Thoracic aorta (tissue), 2 donors: ENCODE measurements at places on chromosomes 5 and 9. TPM values are rescaled to one million over a fixed set of nuclear protein-coding genes. Genes with fewer than 3 reads are reported as not detected.
A peak's percentile ranks its signal among the peaks of the same experiment; 100 is the strongest.

GRCh38 chr5:116144103-116144502, 59.3 kb downstream of the COMMD10 start:
- no peak for DNase-seq
- no peak overlapping the region for H3K4me3 ChIP-seq
- H3K4me1 ChIP-seq = no peaks in the 10 kb centered on the region
- no peaks in the 10 kb centered on the region for H3K27me3 ChIP-seq
- no peaks in the 10 kb centered on the region for H3K36me3 ChIP-seq

GRCh38 chr5:51091816-51092215, 291.4 kb upstream of the ISL1 start:
- no peak overlapping the region for H3K4me3 ChIP-seq
- no peaks in the 10 kb centered on the region for H3K27me3 ChIP-seq

- no peaks in the 10 kb centered on the region for H3K36me3 ChIP-seq
- no peaks in the 10 kb centered on the region for H3K4me1 ChIP-seq
These were observed 1.1 kb downstream of the LRRC70 start for GRCh38 chr5:62579761-62580160.

DNA sequence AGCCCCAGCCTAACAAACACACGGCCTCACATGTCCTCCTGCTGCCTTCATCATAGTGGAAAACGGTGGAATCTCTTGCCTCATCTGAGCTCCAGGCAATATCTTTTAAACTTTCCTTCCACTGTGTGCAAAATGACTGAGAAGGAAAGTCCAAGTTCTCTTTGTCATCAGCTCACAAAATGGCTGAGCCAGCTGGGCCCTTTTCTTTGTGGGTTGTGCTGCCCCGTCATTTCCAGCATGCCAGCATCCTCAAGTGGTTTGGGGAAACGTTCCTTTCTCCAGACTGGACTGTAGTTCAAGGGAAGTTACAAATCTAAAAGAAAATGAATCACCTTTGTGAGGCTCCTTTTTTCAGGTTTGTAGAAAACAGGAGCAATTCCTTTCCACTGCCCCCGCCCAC, 171.1 kb upstream of the FSTL4 start:
- peaks cover 7% of the 10 kb centered on the region for H3K4me1 ChIP-seq
- H3K4me3 ChIP-seq = no peak overlapping the region

DNA sequence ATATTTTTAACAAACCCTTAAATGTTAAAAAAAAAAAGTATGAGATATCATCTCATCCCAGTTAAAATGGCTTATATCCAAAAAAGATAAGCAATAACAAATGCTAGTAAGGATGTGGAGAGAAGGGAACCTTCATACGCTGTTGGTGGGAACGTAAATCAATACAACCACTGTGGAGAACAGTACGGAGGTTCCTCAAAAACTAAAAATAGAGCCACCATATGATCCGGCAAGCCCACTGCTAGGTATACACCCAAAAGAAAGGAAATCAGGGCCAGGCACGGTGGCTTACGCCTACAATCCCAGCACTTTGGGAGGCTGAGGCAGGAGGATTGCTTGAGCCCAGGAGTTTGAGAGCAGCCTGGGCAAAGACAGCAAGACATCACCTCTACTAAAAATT, 3.0 kb downstream of the MTMR12 start:
- no peak for DNase-seq
- no peaks in the 10 kb centered on the region for H3K27me3 ChIP-seq
- no peak overlapping the region for H3K27ac ChIP-seq
- no peaks in the 10 kb centered on the region for H3K36me3 ChIP-seq
- peaks cover 33% of the 10 kb centered on the region for H3K4me1 ChIP-seq

GRCh38 chr9:86637515-86637914, 283.3 kb upstream of the TUT7 start:
- DNase-seq = no peak
- H3K36me3 ChIP-seq = no peaks in the 10 kb centered on the region
- no peaks in the 10 kb centered on the region for H3K4me1 ChIP-seq
- H3K27ac ChIP-seq = no peak overlapping the region
- H3K27me3 ChIP-seq = no peaks in the 10 kb centered on the region

DNA sequence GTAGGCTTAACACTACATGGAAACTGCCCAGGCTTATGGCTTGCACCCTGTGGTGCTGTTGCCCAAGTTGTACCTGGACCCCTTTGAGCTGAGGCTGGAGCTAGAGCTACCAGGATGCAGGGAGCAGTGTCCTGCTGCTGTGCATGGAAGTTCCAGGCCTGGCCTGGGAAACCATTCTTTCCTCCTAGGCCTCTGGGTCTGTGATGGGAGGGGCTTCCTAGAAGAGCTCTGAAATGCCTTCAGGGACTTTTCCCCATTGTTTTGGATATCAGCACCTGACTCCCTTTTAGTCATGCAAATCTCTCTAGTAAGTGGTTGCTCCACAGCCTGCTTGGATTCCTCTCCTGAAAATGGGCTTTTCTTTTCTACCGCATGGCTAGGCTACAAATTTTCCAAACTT, 7.9 kb upstream of the HRH2 start:
- no peak for DNase-seq
- H3K27me3 ChIP-seq = no peaks in the 10 kb centered on the region
- H3K27ac ChIP-seq = no peak overlapping the region

DNA sequence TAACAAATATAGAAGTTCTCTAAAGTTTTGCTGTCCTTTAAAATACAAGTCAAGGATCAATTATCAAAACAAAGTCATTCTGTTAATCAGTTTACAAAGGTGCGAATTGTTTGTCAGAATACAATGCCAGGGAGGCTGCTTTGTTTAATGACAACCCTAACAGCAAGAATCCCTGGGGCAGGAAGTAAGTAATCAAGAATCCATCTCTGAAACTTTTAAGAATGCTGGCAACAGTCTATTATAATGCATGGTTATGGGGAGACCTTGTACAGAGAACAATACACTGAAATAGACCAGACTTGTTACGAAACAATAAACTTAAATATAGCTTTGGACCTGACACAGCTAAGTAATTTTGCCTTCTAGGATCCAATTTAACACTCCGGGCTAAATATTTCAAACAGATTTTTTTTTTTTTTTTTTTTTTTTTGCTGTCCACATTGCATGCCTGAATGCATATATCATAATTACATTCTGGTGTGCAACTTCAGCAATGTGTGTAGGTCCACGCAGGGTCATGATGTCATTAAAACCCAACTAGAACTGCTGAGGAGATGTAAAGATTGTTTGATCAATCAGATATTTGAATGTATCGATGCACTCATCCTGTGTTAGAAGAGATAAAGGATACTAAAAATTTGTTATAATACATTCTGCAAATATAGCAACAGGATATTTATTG, 421.3 kb downstream of the CETN3 start:
- H3K27ac ChIP-seq = peak overlapping the region; percentile 80
- DNase-seq = no peak
- H3K27me3 ChIP-seq = no peaks in the 10 kb centered on the region
- no peak overlapping the region for H3K4me3 ChIP-seq
- no peaks in the 10 kb centered on the region for H3K36me3 ChIP-seq

DNA sequence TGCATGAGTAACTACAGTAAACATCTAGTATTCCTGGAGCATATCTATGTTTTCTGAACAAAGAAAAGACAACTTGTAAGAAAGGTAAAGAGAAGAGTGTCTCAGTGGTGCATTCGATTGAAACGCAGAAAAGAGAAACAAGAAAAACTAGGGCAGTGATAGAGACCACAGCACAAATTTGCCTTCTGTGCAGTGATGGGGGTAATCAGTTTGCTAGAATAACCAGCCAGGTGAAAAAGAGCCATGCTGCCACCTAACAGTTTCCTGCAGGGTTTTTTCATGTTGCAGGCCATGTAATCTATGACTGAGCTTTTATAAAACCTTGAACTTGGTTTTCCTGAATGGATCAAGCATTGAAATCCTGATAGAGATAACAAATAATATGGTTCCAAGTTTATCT, 198.4 kb upstream of the MEF2C start:
- no peak for DNase-seq
- no peak overlapping the region for H3K4me3 ChIP-seq
- H3K4me1 ChIP-seq = peaks cover 9% of the 10 kb centered on the region
- no peaks in the 10 kb centered on the region for H3K27me3 ChIP-seq
- H3K27ac ChIP-seq = no peak overlapping the region
- no peaks in the 10 kb centered on the region for H3K36me3 ChIP-seq

- no peak overlapping the region for H3K27ac ChIP-seq
- DNase-seq = no peak
- H3K4me3 ChIP-seq = no peak overlapping the region
These were observed 157.0 kb upstream of the SMIM23 start for GRCh38 chr5:171628633-171628974.

GRCh38 chr5:11372191-11372590, 532.1 kb downstream of the CTNND2 start:
- H3K36me3 ChIP-seq = no peaks in the 10 kb centered on the region
- no peaks in the 10 kb centered on the region for H3K4me1 ChIP-seq
- no peak for DNase-seq
- H3K27ac ChIP-seq = no peak overlapping the region
- H3K4me3 ChIP-seq = no peak overlapping the region

DNA sequence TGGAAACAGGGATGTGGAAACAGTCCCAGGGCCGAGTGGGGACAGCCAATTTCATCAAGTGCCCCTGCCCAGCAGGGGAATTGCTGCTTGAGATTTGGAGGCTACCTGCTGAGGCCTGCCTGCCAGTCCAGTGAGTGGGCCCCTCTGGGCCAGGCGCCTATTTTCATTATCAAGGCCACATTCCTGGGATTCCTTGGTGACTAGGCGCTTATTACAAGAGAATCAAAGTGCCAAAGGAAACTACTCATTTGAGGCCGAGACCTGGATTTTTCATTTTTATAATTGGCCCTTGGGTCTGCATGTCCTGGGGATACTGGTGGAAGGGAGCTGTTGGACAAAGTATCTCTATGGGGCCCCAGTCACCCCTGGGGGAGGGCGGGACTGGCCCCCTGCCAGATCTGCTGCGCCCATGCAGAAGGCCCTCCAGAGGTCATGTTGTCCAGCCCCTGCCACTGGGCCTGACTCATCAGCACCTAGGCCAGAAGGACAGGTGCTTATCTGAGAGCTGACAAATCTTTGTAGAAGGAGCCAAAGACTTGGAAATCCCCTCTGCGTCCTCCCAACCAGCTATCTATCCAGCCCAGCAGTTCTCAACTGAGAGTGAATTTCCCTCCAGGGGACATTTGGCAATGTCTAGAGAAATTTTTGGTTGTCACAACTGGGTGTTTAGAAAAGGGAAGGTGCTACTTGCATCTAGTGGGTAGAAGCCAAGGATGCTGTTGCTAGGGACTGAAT, 45.6 kb downstream of the FOXI1 start:
- H3K4me3 ChIP-seq = no peak overlapping the region
- peaks cover 15% of the 10 kb centered on the region for H3K4me1 ChIP-seq
- H3K27ac ChIP-seq = peak overlapping the region; percentile 69
- H3K27me3 ChIP-seq = no peaks in the 10 kb centered on the region
- no peaks in the 10 kb centered on the region for H3K36me3 ChIP-seq

DNA sequence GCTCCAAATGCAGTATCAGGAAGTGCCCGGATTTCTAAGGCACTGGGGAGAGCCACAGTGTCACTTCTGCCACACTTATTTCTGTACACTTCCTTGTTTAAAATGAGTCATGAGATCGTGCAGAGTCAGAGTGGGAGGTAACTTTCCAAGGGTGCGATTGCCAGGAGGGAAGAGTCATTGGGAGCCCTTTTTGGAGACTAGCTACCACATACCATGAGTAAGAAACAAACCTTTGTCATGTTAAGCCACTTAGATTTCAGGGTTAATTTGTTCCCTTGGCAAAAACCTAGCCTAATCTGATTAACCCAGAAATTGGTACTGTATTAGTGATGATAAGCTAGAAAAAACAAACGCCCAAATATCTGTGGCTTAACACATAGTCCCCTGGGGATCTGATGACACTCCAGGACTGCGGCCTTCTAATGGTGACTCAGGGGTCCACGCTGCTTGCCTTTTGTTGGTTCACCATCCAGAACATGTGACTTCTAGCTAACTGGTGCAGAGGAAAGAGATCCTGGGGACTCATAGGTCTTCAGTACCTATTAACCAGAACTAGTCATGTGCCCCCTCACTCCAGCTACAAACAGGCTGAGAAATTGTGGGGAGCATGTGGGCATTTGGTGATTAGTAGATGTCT, 48.6 kb upstream of the TLE1 start:
- H3K27me3 ChIP-seq = no peaks in the 10 kb centered on the region
- no peaks in the 10 kb centered on the region for H3K36me3 ChIP-seq

- H3K27ac ChIP-seq = no peak overlapping the region
- no peaks in the 10 kb centered on the region for H3K4me1 ChIP-seq
- peaks cover 94% of the 10 kb centered on the region for H3K36me3 ChIP-seq
- no peak overlapping the region for H3K4me3 ChIP-seq
These were observed 32.1 kb downstream of the PDGFRB start for GRCh38 chr5:150123542-150123941.

DNA sequence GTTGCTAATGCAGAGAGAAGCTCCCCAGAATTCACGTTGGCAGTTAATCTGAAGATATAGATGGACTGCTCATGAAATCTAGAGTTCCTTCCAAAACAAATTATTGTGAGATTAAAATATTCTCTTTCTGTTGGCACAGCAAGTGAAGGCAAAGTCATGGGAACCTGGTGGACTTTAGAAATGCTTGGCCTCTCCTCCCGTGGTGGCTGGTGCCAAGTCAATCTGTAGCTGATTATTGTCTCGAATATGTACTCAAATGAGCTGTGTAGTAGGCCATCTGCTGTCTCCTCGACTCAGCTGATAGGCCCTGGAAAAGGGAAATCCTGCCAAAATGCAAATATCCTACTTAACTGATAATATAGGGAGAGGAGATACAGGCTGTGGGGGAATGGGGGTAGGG, 69.3 kb downstream of the DAPK1 start:
- no peak for DNase-seq
- no peak overlapping the region for H3K4me3 ChIP-seq
- H3K4me1 ChIP-seq = peaks cover 55% of the 10 kb centered on the region
- no peak overlapping the region for H3K27ac ChIP-seq
- no peaks in the 10 kb centered on the region for H3K27me3 ChIP-seq
- no peaks in the 10 kb centered on the region for H3K36me3 ChIP-seq

DNA sequence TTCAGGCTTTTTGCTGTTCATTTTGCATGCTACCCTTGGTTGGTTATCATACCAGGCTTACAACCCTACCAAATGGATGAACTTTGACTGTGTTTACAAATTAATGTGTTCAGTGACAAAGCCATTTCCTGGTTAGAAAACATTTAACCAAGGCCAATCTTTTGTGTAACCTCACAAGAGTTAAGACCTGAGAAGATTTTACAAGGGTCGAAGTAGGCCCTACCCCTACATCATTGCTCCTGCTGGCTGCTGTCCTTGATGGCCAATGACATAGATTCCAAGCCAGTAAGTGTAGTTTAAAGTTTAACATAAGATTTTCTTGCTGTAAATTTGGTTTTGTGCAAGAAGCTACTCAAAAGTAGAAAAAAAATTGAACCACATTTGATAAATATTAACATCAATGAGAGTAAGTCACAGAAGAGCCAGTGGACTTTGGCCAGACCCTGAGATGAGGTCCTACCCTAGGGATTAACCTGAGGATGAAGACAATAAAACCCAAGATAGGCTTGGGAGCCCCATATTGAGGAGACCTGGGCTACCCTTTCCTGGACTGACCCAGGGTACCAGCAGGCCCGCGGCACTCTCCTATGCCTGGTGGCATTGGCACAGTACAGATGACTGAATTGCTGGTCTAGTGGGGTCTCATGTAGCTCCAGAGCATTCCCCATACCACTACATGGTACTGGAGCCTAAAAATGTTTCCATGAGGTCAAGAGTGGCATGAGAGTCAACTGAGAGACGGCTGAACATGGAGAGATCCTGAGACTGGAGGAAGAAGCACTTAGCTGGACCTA, 8.3 kb downstream of the C1QTNF3 start:
- H3K27ac ChIP-seq = no peak overlapping the region
- no peaks in the 10 kb centered on the region for H3K27me3 ChIP-seq
- peaks cover 11% of the 10 kb centered on the region for H3K4me1 ChIP-seq
- H3K4me3 ChIP-seq = no peak overlapping the region

Gene EXOSC3
- 26.5 TPM for total RNA-seq

Gene PCDHB15
- total RNA-seq = 10.7 TPM

Gene LCN6
- total RNA-seq = 25.3 TPM

Gene CENPH
- 1.8 TPM for total RNA-seq

Gene FRMPD1
- total RNA-seq = 0.27 TPM

Gene ICE1
- total RNA-seq = 25.5 TPM

Gene KLHL3
- total RNA-seq = 12.8 TPM
